ENCODE measurements at places on chromosomes 5 and 9. TPM values are rescaled to one million over a fixed set of nuclear protein-coding genes. Genes with fewer than 3 reads are reported as not detected.

Gene LECT2
- not detected for total RNA-seq

Gene C8G
- 1.7 TPM for total RNA-seq

Gene ATP10B
- total RNA-seq = 0.63 TPM

Gene PITX1
- 21.2 TPM for total RNA-seq

Gene CEL
- 0.13 TPM for total RNA-seq

Gene PCDHGA8
- total RNA-seq = 0.82 TPM

Gene IFNA2
- total RNA-seq = not detected

Gene ECM2
- total RNA-seq = 4.9 TPM

Gene MEIKIN
- total RNA-seq = not detected

GRCh38 chr5:148838357-148838756, 11.9 kb downstream of the ADRB2 start:
- no peak for DNase-seq

DNA sequence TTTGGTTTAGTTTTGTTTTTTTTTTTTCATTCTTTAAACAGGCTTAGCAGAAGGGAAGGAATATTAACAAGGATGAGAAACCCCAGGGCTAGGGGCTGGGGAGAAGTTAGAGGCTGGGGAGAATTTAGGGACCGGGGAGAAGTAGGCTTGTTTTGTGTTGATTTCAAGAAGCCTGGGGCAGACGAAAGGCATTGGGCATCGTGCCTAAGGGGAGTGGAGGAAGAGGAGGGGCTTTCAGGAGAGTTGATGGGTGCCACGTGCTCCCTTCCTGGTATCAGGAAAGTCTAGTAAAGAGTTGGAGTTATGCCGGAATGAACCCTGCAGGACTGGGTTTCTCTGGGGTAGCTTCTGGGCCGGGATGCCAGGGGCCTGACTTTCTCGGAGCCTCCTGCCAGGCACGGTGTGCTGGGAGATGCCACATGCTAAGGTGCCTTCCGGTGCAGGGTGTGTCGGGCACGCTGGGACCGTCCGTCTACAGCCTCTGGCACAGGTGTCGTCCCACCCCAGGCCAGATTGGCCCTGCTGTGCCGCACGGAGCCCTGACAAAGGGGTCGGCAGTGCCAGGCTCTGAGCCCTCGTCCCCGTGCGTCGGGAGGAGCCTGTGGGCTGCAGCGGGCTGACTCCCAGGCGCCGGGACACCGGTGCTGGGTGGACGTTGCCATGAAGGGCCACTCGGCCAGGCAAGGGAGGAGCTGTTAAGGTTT, 159.9 kb downstream of the OLFM1 start:
- no peak for DNase-seq

GRCh38 chr9:132367613-132368313, 13.0 kb upstream of the SETX start:
- DNase-seq = no peak

GRCh38 chr5:161027763-161028162, 175.8 kb upstream of the ATP10B start:
- no peak for DNase-seq

GRCh38 chr5:154479160-154479943, 1.3 kb upstream of the HAND1 start:
- DNase-seq = no peak

DNA sequence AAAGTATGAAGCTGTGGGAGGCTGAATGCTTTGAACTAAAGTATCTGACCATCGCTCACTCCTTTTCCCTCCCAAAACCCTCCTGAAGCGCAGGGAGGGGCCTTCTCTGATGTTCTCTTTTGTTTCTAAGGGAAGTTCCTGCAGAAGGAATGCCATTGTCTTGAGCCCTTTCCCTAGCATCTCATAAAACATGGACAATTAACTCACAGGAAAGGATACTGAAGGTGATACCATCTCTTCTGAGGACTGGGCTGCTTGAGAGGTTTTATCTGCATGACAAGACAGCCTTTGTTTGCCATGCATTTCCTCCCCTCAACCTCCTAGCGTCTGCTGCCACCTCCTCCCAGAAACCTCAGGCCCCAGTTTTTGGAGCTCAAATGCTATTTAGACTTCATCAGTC, 4.3 kb upstream of the RMND5B start:
- DNase-seq = no peak

- no peak for DNase-seq
These were observed 23.6 kb upstream of the CAST start for GRCh38 chr5:96638561-96638960.

GRCh38 chr5:89374144-89374784, 491.3 kb upstream of the MEF2C start:
- no peak for DNase-seq

GRCh38 chr5:137627706-137628105, 108.2 kb downstream of the KLHL3 start:
- DNase-seq = no peak

DNA sequence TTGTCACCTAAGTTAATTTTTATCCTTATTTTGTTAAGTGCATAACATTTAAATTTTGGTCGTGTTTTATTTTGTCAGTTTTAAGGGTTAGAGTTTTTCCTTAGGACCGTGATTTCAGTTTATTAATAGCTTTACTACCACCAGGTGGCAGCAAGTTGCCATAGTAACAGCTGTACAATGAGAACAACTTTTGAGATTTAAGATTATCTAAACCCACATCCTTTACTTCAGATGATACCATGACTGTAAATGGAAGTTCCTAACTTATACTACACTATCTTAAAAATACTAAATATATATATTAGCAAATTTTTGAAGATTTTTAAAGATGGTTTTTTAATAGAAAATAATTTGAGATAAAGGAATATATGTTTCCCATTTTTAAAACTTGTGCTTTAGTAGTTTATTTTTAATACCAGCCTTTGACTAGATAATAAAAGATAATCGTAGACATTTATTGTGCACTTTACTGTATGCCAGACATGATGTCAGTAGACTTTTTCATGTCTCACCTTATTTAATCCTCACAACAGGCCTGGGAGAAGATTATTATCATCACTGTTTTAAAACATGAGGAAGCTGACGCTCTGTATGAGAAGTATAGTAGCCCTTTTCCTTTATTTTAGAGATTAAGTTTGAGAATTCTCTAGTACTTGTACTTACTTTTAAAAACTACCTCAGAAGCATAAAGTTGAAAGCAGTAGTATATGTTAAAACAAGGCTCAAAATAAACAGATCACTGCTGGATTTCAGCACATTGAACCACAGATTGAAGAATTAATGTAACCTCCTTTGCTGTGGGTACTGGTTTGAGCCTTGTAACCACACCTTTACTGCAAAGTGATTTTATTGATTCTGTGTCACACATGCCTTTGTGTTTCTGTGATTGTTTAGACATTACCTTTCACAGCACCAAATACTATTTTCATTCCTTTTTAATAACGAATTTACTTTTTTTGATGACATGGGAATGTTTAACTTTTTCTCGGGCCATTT, 27.5 kb downstream of the SREK1 start:
- no peak for DNase-seq

- DNase-seq = no peak
These were observed 72.9 kb downstream of the BAAT start for GRCh38 chr9:101311758-101312420.

DNA sequence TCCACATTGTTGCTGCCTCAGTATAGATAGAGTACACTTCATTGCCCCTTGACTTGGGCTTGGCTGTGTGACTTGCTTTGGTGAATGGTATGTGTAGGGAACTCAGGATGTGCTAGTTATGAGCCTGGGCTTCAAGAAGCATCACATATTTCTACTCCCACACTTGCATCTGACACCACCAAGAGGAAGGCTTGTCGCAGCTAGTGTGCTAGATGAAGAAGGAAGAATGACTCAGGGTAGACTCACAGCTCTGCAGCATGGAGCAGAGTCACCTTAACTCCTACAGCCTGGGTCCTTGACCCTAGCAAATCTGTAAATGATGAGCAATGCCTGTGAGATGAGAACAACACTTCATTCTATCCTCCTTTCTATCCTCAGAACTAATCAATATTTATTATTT, 261.8 kb downstream of the ASTN2 start:
- DNase-seq = no peak

- DNase-seq = no peak
These were observed 67.6 kb downstream of the ARHGEF28 start for GRCh38 chr5:73693573-73694061.

GRCh38 chr5:154352960-154353548, 92.7 kb upstream of the SAP30L start:
- no peak for DNase-seq

GRCh38 chr5:53827211-53827651, 266.8 kb downstream of the NDUFS4 start:
- DNase-seq = no peak

DNA sequence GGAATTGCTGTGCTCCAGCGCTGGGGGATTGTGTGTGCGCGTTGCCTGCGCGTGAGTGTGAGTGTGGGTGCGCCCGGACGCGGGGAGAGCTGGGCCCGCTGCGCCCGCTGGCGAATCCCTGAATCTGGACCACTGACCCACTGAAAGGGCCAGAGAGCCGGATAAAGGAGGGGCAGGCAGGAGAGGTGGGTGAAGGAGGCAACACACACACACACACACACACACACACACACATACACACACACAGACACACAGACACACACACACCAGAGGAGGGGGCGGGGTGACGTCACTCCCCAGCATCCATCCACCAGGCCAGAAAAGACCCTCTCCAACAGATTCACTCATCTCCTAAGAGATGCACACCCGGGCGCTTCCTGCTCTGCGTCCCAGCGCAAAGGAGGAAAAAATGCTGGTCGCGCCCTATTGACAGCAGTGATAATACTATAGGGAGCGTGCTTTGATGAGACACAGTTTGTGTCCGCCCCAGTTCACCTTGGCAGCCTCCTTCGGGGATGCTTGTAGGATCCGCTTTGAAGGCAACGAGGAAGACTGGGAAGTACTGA, 1059.1 kb upstream of the DMAC1 start:
- DNase-seq = no peak

DNA sequence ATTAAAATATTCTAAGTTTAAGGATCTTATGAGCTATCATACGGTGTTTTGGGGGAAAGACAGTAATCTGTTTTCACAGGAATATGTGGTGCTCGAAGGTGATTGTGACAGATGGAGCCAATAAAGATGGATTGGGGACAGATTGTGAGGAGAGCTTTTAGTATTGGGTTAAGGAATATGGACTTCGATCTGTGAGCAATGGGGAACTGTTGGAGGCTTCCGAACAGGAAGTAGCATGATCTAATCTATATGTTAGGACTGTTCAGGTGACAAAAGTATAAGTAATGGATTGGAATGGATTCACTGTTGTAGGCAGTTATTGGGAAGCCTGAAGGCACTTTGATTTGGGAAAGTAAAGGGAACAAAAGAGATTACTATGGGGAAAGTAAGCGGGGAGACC, 7.4 kb upstream of the ELL2 start:
- no peak for DNase-seq
